ENCODE measurements at places on chromosomes 11 and 22.

DNA sequence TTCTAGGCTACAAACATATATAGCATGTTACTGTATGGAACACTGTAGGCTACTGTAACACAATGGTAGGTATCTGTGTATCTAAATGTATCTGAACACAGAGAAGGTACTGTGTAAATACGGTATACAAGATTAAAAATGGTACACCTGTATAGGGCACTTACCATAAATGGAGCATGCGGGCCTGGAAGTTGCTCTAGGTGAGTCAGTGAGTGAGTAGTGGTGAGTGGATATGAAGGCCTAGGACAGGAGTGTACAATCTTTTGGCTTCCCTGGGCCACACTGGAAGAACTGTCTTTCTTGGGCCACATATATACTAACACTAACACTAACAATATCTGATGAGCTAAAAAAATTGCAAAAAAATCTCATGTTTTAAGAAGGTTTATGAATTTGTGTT is 21.4 kb downstream of the RNF141 start:
- DNase-seq = no peak

GRCh38 chr11:45056529-45056928 is 89.9 kb upstream of the PRDM11 start:
- no peak for DNase-seq

DNA sequence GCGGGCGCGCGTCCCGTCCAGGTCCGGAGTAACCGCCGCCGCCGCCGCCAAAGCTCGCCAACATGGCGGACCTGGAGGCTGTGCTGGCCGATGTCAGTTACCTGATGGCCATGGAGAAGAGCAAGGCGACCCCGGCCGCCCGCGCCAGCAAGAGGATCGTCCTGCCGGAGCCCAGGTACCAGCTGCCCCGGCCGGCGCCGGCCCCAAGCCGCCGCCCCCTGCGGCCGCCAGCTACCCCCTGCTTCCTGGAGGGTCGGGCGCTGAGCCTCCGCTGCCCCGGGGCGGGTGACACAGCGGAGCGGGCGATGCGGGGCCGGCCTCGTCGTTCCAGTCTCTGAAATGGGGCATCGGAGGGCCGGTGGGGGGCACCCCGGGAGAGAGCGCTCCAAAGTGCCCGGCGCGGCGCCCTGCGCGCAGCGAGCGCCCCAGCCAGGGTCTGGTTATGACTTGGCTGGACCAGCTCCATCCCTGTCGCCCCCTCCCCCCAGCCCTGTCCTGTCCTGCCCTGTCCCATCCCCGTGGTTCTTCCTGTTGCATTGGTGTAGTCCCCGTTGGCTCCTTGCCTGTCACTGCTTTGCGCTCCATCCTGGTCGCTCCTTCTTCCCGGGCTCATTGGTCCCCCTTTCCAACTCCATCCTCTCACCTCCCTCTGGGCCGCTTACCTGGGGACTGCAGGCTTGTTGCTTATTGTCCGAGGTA is 653 bp downstream of the GRK3 start:
- DNase-seq = peak; percentile 26

DNA sequence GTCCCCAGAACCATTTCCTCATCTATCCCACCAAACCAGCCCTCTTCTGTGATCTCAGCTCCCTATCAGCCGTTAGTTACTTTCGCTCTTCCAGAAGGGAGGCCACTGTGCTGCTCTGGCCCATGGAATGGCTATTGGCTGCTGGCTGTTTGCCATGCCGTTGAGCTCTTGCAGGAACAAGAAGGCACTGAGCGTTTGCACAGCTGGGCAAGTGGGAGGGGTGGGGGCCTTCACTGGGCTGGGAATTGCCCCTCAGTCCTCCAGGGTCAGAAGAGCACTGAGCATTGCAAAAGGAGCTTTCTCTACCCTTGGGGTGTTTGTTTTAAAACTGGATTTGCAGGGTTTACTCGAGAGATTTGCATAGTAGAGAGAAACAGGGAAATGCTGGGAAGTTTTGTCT is 129.0 kb upstream of the PARVA start:
- DNase-seq = no peak

- peak; percentile 21 for DNase-seq
These were observed 785 bp downstream of the IGSF9B start for GRCh38 chr11:133955945-133956421.

DNA sequence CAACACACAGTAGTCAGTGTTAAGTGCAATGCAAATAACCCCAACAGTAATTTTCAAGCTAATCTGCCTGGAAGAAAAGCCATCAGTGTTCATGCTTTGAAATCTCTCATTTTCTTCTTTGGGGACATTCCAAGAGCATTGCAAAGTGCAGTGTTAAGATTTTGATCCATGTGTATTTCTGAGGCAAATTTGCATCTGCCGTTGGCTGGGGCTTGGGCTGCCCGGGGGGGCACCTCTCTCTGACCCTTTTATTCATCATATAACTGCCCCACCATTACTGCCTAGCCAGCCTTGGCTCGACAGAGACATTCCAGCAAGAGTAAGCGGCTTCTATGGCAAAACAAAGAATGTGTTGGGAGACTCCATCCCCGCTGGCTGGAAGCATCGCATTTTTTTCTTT is 483.5 kb downstream of the BRD1 start:
- DNase-seq = no peak

- DNase-seq = no peak
These were observed 998 bp downstream of the BAIAP2L2 start for GRCh38 chr22:38109371-38110001.

- no peak for DNase-seq
These were observed 25.9 kb upstream of the FBLN1 start for GRCh38 chr22:45476814-45477213.

- peak; percentile 74 for DNase-seq
These were observed 15.7 kb downstream of the CRTAM start for GRCh38 chr11:122853971-122854446.

DNA sequence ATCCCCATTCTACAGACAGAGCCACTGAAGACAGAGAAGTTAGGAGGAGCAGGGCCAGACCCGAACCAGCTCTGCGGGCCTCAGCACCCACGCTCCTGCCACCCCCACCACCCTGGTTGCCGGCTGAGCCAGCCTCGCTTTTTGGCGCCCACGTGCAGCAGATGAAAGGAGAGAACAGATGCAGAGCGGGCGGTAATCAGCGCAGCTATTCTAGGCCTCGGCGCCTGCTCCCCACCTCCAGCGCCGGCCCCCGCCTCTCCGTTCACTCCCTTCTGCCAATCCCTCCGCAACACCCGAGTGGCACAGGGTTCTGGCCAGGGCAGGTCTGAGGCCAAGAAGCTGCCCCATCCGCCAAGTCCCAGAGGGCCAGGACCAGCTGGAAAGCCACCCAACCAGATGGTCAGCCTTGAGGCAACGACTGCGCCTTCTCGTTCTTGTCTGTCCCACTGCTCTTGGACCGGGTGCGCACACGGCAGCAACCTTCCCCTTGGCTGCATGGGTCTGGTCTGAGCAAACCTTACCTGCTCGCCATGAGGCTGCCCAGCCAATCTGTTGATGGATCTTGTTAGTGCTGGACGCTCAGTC is 16.8 kb downstream of the DNAL4 start:
- DNase-seq = no peak

- no peak for DNase-seq
These were observed 39.4 kb upstream of the LIN7C start for GRCh38 chr11:27545946-27546345.

DNA sequence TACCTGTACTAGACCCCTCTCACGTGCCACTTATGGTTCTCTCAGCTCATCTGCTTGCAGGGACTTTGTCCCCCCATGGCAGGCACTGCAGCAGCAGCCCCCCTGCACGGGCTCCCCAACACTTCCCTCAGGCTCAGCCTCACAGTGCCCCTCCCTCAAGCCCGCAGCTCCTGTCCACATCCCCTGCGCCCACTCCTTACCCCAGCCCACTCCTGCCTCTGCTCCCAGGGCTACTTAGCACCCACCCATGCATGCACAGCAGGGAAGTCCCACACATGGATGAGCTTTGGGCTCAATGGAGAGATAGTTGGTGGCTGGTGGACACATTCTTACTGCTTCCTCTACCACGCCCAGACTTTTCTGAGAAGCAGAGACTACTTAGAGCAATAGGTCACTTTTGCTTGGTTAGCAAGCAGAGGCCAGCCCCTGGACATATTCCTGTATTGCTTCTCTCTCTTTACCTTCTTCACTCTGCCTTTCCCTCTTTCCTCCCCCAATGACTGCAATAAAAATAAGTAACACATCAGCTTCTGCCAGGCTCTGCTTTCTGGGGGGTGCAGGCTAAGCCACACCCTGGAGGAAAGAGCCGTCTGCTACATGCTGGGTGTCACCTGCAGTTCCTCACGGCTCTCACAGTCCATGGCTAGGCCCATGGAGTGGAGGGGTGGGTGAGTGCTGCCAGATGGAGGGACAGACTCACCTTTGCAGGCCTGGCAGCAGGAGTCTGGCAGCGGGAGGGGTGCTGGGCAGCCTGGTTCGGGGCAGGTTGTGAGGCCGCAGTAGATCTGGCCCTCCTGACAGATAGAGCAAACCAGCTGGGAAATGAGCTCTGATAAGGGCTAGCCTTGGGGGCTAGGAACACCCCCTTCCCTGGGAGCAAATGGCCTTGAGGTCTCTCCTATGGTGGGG is 23.4 kb downstream of the CHRDL2 start:
- no peak for DNase-seq

- no peak for DNase-seq
These were observed 93.0 kb downstream of the SCN3B start for GRCh38 chr11:123561431-123561800.

DNA sequence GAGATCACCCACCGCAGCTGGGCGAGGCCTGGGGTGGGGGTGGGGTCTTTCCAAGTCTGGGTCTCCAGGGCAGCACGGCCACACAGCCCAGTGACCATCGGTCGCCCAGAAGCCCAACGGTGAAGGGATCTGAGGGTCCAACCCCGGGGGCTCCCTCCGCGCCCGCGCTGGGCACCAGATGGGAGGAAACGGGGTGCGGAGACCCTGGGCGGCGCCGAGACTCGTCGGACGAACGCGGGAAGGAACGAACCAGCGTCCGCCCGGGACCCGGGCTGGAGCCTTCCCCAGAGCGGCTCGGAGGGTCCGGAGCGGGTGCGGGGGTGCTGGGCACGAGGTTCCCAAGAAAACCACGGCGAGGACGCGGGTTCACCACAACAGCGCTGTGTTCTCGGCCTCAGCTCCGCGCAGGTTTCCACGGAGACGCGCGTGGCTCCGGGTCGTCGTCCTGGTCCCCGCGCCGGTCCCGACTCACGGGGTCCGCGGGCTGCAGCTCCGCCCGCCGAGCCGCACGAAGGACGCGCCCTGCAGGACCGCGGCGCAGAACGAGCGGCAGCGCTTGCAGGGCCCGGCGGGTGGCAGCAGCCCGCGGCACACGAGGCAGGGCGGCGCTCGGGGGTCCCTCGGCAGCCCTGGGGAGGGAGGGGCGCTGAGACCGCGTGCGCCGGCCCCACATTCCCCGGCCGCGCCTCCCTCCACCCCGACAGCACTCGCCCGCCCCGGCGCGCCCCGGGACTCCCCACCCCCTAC is 2.3 kb upstream of the IL17REL start:
- DNase-seq = no peak

DNA sequence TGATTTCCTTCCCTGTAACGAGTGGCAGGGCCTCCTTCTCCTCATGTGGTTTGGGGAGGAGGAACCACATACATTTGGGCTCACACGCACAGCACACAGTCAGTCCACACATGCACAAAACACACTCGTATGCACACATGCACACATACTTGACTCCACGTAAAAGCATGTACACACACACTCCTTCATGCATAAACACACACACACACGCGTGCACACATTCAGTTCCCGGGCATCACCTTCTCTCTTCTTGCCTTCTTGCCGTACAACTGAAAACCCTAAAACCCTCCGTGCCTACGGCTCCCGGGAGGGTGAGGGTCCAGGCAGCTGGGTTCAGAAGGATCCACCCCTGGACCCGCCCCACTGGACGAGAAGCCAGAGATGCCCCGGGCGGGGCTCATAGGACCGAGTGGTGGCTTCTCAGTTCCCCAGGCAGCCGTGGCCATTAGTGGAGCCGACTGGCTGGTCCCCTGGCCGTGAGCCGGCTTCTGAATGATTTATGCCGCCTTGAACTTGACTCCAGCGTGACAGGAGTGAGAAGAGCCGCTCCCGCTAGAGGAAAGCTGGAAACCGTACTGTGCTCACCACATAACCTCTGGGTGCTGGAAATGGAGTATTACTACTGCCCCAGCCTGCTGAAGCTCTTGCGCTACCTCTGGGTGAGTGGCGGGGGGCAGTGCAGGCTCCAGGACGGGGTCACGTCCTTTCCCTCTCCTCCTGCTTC is 117.4 kb downstream of the KIAA1671 start:
- DNase-seq = peak; percentile 70

DNA sequence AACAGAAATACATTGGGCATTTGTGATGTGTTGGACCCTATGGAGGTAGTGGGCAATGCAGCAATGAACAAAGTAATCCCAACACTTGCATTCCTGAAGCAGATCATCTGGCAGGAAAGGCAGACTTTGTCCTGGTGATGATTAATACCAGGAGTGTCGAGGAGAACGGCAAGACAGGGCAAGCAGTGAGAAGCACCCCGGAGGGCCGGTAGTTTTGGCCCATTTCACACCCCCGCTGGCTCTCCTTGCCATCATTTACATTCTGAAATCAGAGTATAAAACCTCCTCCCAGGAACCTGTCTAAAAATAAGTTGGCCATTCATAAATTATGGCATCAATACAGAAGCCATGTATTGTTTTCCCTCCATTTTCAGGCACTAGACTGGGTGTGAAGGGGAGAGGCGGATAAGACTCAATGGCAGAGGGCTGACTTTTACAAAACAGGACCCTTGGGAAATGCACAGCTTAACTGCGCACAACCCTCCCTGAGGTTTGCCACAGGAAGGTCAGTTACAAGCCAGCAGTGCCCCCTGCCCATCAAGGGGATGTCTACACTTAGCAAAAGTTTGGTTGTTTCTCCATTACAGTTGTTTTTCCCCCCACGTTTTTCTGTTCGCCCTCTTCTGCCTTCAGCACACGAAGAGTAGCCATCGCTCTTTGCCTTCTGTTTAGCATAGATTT is 55.6 kb downstream of the OPCML start:
- no peak for DNase-seq

- DNase-seq = peak; percentile 41
These were observed 13.9 kb upstream of the ADSL start for GRCh38 chr22:40332319-40332781.

DNA sequence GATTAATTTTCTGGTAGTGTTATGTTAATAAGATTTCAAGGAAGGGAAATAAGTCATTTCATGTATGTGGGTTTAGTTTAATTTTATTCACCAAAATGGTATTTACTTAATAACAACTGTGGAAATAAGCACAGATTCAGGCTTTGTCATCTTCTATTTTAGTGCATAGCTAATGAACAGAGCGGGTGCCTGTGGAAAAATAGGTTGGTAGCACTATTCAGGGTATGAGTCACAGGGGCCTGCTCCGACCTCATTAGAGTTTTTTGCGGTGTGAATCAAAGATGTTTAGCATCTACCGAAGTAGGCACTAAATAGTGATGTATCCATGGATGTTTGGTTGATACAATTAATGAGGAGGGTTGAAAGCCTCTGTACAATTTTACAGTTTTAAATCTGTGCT is 78.2 kb downstream of the FAT3 start:
- no peak for DNase-seq

DNA sequence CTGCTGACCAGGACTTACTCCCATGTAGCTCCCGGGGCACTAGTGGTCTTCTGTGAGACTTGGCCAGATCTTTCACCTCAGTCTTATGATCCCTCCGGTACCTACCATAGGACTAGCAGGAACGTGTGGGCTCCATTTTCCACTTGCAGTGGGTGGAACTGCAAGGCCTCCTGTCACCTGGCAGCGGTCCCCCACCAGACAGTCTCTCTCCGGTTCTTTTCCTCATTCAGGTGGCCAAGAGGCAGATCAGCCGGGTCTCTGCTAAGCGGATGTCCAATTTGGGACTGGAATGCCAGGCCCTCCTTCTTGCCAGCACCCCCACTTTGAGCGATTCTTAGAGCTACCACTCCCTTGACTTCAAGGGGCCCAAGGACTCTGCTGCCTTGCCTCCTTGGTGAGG is 158.9 kb downstream of the NAV2 start:
- no peak for DNase-seq

- no peak for DNase-seq
These were observed 34.0 kb upstream of the A4GALT start for GRCh38 chr22:42754658-42755057.

Data from activated naive CD4-positive, alpha-beta T cell treated with anti-CD3 and anti-CD28 coated beads for 36 hours (primary cell).